ENCODE measurements at places on chromosomes 16 and 17.

DNA sequence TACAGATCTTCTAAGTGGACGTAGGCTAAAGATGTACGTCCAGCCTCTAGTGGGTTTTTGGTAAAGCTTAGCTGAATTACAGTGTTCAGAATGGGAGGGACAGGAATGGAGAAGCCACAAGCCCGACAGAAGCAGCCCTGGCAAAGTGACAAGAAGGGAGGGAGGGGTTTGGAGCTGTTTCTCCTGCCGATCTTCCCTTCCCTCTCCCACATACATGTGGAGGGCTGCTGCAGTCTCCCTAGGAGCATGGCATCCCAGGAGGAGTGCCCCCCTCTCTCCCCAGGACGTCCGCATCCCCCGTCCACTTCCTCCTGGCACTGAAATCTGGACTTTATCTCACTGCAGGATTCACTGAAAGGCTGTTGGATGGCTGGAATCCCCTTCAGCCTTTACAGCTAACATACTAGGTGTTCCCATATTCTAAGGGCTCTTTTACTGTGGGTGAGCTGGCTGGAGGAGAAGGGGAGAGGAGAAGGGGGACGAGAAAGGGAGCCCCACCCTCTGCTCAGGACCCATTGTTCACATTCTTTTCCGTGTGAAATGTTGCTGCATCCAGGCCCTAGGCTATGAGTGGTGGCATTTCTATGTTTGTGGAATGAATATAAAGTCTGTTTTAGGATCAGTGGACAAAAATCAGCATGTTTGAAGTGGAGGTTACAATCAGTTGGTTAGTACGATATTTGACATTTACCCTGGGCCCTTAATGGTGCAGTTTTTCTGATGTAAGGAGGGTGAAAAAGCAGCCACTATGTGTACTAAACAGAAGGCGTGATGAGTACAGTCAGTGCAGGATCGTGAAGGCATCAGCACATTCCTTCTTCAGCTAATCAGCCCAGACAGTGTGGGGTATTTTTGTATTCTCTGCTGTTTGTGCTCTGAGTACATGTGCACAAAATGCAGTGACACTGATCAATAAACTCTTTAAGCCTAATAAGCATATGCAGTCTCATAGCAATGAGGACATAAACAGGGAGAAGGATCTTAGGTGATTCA is 94.6 kb downstream of the SPECC1 start:
- DNase-seq, result no peak

DNA sequence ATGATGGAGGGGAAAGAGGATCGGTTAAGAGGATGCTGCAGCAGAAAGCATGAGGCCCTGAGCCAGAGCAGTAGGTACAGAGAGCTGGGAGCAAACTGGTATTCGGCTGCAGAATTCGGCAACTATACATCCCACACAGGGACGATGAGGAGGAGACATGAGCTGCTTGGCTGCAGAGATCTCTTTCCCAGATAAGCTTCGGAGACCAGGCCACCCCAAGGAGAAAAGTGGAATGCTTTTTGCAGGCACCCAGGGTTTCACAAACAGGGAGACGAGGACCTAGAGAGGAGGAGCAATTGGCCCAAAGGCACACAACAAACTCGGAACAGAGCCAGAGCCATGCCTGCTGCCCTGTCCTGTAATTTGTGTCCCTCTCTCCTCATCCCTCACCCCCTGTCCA is 62.0 kb downstream of the TMEM132E start:
- no peak for DNase-seq

DNA sequence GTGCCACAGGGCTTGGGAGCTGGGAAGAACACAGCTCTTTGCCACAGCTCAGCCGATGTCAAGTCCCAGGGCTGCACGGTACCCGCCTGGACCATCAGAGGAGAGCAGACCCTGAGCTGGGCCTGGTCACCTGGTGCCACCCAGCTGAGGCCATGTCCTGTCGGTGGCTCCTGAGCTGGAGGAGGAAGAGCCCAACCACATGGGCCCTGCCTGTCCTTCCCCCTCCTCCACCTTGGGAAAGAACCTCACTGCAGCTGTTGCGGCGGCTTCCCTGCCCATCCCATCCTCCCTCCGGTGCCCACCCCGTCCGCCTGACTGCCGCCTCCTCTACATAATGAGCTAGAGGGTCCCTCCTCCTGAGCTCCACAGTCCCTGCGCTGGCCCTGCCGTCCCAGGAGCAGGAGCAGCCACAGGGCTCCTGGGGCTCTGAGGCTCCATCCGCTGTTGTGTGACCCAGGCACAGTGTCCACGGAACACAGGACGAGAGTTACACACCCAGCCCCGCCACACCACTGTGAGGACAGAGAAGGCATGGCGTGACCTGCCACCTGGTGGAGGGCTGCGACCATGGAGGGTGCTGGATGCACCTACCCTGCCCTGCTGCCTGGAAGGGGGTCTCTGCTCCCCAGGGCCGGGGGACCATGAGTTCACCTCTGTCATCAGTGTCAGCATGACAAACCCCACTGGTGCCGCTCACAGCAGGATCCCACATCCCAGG is 21.4 kb upstream of the CHMP6 start:
- DNase-seq, result no peak

GRCh38 chr17:48001197-48001596 is 30.3 kb downstream of the CDK5RAP3 start:
- DNase-seq, result no peak

DNA sequence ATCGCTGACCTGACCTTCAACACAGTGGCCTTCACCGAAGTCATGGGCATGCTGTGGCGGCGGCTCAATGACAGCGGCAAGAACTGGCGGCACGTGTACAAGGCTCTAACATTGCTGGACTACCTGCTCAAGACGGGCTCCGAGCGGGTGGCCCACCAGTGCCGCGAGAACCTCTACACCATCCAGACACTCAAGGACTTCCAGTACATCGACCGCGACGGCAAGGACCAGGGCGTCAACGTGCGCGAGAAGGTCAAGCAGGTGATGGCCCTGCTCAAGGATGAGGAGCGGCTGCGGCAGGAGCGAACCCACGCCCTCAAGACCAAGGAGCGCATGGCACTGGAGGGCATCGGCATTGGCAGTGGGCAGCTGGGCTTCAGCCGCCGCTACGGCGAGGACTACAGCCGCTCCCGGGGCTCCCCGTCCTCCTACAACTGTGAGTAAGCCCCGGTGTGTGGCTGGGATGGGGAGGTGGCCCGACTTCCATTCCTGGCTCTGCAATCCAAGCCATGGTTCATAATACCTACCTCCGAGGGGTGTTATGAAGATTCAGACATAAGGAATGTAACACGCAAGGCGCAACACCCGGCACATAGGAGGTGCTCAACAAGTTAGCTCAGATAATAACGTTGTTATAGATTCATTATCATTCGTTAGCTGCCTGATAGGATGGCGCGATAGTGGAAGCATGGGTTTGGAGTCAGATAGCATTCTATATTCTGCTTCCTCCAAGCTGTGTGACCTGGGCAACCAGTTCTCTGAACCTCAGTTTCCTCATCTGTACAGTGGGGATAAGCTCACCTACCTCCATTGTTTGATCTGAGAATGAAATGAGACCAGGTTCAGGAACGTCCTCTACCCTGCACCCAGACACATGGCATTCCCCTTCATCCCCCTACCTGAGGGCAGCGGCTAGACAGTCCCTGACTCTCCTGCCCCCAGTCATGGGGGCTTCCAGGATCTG is 4.4 kb downstream of the EPN3 start:
- DNase-seq, result no peak

- no peak for DNase-seq
These were observed 38.8 kb downstream of the SCPEP1 start for GRCh38 chr17:57016764-57017116.
